ENCODE measurements at places on chromosomes 12 and 14. TPM values are rescaled to one million over a fixed set of nuclear protein-coding genes. Genes with fewer than 3 reads are reported as not detected.

Gene GPR84
- total RNA-seq = 0.40 TPM

Gene HSPA2
- total RNA-seq = 25.0 TPM

Gene PRPH
- not detected for total RNA-seq

Gene CDH24
- total RNA-seq = 0.30 TPM

Gene A2M
- 86.0 TPM for total RNA-seq

DNA sequence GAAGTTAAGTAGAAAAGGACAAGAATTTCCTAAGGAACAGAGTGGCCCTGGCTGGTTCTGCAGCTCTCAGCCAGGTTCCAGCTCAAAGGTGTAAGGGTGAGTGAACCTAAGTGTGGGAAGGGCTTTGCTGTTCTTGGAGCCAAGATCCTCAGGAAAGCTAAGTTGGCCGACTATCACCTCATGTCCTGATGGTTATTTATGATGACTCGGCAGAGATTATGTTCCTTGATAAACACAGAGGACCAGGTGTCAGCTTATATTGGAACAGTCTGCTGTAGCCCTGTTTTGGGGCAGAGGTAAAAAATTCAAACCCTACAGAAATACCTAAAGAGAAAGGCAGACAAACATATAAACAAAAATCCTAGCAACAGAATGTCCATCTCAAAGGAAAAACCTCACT lies 128.5 kb downstream of the TBX3 start:
- no peaks in the 10 kb centered on the region for H3K36me3 ChIP-seq
- no peak for DNase-seq
- H3K4me3 ChIP-seq = no peak overlapping the region
- no peak overlapping the region for H3K27ac ChIP-seq
- H3K27me3 ChIP-seq = peaks cover 5% of the 10 kb centered on the region
- H3K4me1 ChIP-seq = no peaks in the 10 kb centered on the region

GRCh38 chr12:121227294-121227693 lies 17.4 kb downstream of the P2RX4 start:
- no peaks in the 10 kb centered on the region for H3K4me1 ChIP-seq
- H3K36me3 ChIP-seq = no peaks in the 10 kb centered on the region
- no peak overlapping the region for H3K27ac ChIP-seq

GRCh38 chr12:55937981-55938380 lies 7.0 kb downstream of the DGKA start:
- DNase-seq = no peak
- no peaks in the 10 kb centered on the region for H3K36me3 ChIP-seq
- H3K27ac ChIP-seq = no peak overlapping the region
- peaks cover 2% of the 10 kb centered on the region for H3K4me1 ChIP-seq

GRCh38 chr12:8637666-8638065 lies 25.0 kb downstream of the MFAP5 start:
- DNase-seq = no peak
- no peaks in the 10 kb centered on the region for H3K27me3 ChIP-seq
- no peaks in the 10 kb centered on the region for H3K4me1 ChIP-seq
- H3K36me3 ChIP-seq = no peaks in the 10 kb centered on the region

Data from psoas muscle (tissue), 8 donors.